Activated T-helper 2 cell treated with anti-CD3 and anti-CD28 coated beads, Interferon-gamma antibody, Interleukin-2, Interleukin-4, amounts not matched to agents 10 μg/mL and 5 μg/mL and 100 μg/mL, durations not matched to agents 14 hours and 24 hours and 36 hours (primary cell): ENCODE measurements at places on chromosomes 4 and X. TPM values are rescaled to one million over a fixed set of nuclear protein-coding genes. Genes with fewer than 3 reads are reported as not detected.

- no peak for DNase-seq
- no peaks in the 10 kb centered on the region for H3K4me1 ChIP-seq
- no peaks in the 10 kb centered on the region for H3K36me3 ChIP-seq
- H3K27ac ChIP-seq: no peak overlapping the region
Measured at GRCh38 chrX:109294097-109294814, 187.6 kb downstream of the GUCY2F start.

The MCF2 gene
- 0.46 and 0.66 TPM in 2 replicates for total RNA-seq

The RBM46 gene
- not detected in 2 replicates for total RNA-seq

DNA sequence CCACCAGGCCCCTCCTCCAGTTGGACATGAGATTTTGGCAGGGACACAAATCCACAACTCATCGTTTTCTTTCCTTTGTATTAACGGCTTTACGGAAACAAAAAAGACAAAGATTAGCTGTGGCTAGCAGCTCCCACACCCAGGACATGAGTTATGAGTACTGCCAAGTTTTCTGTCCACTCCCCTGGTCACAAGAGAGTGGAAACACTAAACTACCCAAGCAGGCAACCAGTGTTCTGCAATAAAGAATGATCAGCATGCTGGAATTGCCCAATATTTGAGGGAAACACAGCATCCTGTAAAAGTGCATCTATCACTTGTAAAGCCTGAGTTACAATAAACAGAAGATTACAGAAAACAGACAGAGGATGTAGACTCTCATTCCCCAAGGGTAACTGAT lies 358.4 kb downstream of the NLGN4X start:
- no peak for DNase-seq
- no peak overlapping the region for H3K27ac ChIP-seq
- H3K36me3 ChIP-seq: no peaks in the 10 kb centered on the region
- H3K4me3 ChIP-seq: no peak overlapping the region

GRCh38 chr4:26183017-26183416 lies 137.8 kb upstream of the RBPJ start:
- no peak for DNase-seq
- peaks cover 16% of the 10 kb centered on the region for H3K36me3 ChIP-seq
- H3K4me1 ChIP-seq: peaks cover 25% of the 10 kb centered on the region
- no peak overlapping the region for H3K27ac ChIP-seq
- H3K4me3 ChIP-seq: no peak overlapping the region

The PCDH7 gene
- not detected in 2 replicates for total RNA-seq

- DNase-seq: peak; percentile 9
- H3K27me3 ChIP-seq: no peaks in the 10 kb centered on the region
- H3K4me1 ChIP-seq: peaks cover 10% of the 10 kb centered on the region
- H3K4me3 ChIP-seq: no peak overlapping the region
Measured at GRCh38 chr4:17385403-17385802, 126.5 kb downstream of the QDPR start.

- H3K27me3 ChIP-seq: no peaks in the 10 kb centered on the region
- no peak for DNase-seq
- H3K36me3 ChIP-seq: no peaks in the 10 kb centered on the region
- no peak overlapping the region for H3K4me3 ChIP-seq
- H3K27ac ChIP-seq: no peak overlapping the region
Measured at GRCh38 chr4:126458993-126459392, 1144.2 kb downstream of the FAT4 start.

DNA sequence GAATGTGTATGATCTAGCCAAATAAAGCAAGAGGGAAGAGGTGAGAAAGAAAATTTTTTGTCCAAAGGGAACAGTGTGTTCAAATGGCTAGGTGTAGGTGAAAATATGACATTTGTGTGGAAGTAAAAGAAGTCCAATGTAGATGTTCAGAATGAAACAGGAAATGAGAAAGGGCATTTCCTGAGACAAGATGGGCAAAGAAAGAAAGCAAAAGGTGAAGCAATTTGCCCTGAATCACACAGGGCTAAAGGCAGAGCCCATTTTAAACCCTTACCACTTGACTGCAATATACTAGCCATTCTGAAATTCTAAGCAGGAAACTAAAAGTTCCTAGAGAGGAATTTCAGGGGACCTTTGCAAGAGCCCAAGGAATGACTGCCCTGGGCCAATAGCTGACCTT lies 36.0 kb downstream of the CLOCK start:
- no peak overlapping the region for H3K4me3 ChIP-seq
- H3K27ac ChIP-seq: no peak overlapping the region
- H3K36me3 ChIP-seq: peaks cover 3% of the 10 kb centered on the region
- no peak for DNase-seq
- peaks cover 3% of the 10 kb centered on the region for H3K4me1 ChIP-seq
- no peaks in the 10 kb centered on the region for H3K27me3 ChIP-seq

GRCh38 chr4:79209822-79210635 lies 115.8 kb downstream of the NAA11 start:
- no peaks in the 10 kb centered on the region for H3K4me1 ChIP-seq
- no peaks in the 10 kb centered on the region for H3K27me3 ChIP-seq
- DNase-seq: no peak
- H3K27ac ChIP-seq: no peak overlapping the region

GRCh38 chr4:4542774-4543485 lies 1.1 kb upstream of the STX18 start:
- H3K4me3 ChIP-seq: peak overlapping the region; percentile 98
- peaks cover 26% of the 10 kb centered on the region for H3K4me1 ChIP-seq
- H3K27ac ChIP-seq: peak overlapping the region; percentile 63
- no peaks in the 10 kb centered on the region for H3K36me3 ChIP-seq
- DNase-seq: no peak
- H3K27me3 ChIP-seq: no peaks in the 10 kb centered on the region

DNA sequence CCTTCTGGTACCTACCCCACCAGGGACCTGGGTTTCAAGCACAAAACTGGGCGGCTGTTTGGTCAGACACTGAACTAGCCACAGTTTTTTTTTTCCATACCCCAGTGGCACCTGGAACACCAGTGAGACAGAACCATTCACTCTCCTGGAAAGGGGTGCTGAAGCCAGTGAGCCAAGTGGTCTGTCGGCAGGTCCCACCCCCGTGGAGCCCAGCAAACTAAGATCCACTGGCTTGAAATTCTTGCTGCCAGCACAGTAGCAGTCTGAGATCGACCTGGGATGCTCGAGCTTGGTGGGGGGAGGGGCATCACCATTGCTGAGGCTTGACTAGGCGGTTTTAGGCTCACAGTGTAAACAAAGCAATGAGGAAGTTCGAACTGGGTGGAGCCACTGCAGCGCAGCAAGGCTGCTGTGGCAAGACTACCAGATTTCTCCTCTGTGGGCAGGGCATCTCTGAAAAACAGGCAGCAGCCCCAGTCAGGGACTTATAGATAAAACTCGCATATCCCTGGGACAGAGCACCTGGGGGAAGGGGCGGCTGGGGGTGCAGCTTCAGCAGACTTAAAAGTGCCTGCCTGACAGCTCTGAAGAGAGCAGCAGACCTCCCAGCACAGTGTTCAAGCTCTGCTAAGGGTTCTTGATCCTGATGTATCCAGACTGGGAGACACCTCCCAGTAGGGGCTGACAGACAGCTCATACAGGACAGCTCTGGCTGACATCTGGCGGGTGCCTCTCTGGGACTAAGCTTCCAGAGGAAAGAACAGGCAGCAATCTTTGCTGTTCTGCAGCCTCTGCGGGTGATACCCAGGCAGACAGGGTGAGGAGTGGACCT lies 223.0 kb downstream of the COX18 start:
- H3K4me1 ChIP-seq: no peaks in the 10 kb centered on the region
- H3K36me3 ChIP-seq: no peaks in the 10 kb centered on the region
- DNase-seq: no peak
- no peak overlapping the region for H3K27ac ChIP-seq
- H3K27me3 ChIP-seq: no peaks in the 10 kb centered on the region
- H3K4me3 ChIP-seq: no peak overlapping the region

The GPC3 gene
- 0.25 and 0.37 TPM in 2 replicates for total RNA-seq

GRCh38 chrX:150212672-150213480 lies 150.2 kb upstream of the MAMLD1 start:
- no peaks in the 10 kb centered on the region for H3K36me3 ChIP-seq
- H3K4me1 ChIP-seq: no peaks in the 10 kb centered on the region
- H3K4me3 ChIP-seq: no peak overlapping the region
- no peak for DNase-seq
- H3K27ac ChIP-seq: no peak overlapping the region

- H3K27me3 ChIP-seq: peaks cover 2% of the 10 kb centered on the region
- no peak overlapping the region for H3K4me3 ChIP-seq
- H3K36me3 ChIP-seq: no peaks in the 10 kb centered on the region
Measured at GRCh38 chr4:119059221-119059620, 76.4 kb upstream of the MYOZ2 start.

DNA sequence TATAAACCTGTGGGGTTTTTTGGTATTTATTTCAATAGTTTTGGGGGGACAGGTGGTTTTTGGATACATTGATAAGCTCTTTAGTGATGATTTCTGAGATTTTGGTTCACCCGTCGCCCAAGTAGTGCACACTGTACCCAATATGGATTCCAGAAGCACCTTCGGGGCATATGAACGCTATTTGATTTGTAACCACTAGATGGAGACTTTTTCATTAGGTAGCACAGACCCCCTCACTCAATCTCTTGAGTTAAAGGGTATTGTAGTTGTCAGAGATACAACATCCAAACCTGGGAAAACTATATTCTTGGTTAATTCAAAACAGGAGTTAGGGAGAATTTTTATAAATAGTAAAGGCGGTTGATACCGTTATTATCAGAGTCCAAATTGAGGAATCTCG lies 79.8 kb downstream of the SPANXN3 start:
- H3K27me3 ChIP-seq: no peaks in the 10 kb centered on the region
- no peaks in the 10 kb centered on the region for H3K4me1 ChIP-seq
- H3K27ac ChIP-seq: no peak overlapping the region
- DNase-seq: no peak
- no peak overlapping the region for H3K4me3 ChIP-seq

GRCh38 chrX:72687396-72687795 lies 26.7 kb downstream of the PHKA1 start:
- no peaks in the 10 kb centered on the region for H3K27me3 ChIP-seq
- peaks cover 8% of the 10 kb centered on the region for H3K36me3 ChIP-seq
- H3K4me1 ChIP-seq: peaks cover 6% of the 10 kb centered on the region

The CT45A10 gene
- total RNA-seq: not detected in 2 replicates

DNA sequence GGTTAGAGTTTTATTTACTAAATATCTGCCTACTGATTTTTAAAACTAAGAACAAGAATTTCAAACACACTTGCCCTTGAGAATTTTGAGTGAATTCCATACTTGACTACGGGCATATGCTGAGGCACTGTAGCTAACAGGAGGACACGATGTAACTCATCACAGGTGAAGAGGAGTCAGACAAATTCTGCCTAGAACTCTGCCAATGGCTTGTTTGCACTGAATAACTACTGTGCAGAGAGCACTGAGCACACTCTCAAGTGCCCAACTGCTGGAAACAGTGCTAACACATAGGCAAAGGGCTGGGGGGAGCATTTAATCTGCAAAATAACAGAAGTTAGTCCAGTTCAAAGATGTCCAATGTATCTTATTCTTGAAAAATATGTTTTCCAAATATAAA lies 104.4 kb downstream of the WDFY3 start:
- no peak overlapping the region for H3K27ac ChIP-seq
- no peaks in the 10 kb centered on the region for H3K27me3 ChIP-seq
- H3K4me1 ChIP-seq: no peaks in the 10 kb centered on the region

- no peaks in the 10 kb centered on the region for H3K27me3 ChIP-seq
- H3K4me3 ChIP-seq: no peak overlapping the region
- no peaks in the 10 kb centered on the region for H3K4me1 ChIP-seq
- peaks cover 5% of the 10 kb centered on the region for H3K36me3 ChIP-seq
- DNase-seq: no peak
Measured at GRCh38 chrX:49978176-49978575, 55.8 kb downstream of the CLCN5 start.

- no peaks in the 10 kb centered on the region for H3K27me3 ChIP-seq
- no peak overlapping the region for H3K4me3 ChIP-seq
- no peaks in the 10 kb centered on the region for H3K4me1 ChIP-seq
- no peak for DNase-seq
- no peak overlapping the region for H3K27ac ChIP-seq
Measured at GRCh38 chr4:7299010-7299907, 106.9 kb downstream of the SORCS2 start.

DNA sequence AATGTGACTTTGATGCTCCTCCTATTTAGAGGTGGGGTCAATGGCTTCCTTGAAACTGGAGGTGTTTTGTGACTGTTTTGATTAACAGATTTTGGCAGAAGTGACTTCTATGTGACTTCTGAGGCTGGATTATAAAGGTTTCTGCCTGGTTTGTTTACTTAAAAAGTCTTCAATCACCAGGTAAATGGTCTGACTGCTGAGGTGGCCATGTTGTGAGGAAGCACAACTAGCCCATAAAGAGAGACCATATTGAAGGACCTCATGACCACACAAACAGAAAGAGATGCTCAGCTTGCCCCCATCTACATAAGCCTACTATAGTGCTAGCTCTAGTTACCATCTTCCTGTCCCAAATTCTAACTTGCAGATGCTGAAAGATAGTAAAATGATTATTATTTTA lies 14.3 kb upstream of the LSM6 start:
- H3K36me3 ChIP-seq: no peaks in the 10 kb centered on the region
- no peak overlapping the region for H3K4me3 ChIP-seq
- H3K27me3 ChIP-seq: peaks cover 2% of the 10 kb centered on the region
- H3K27ac ChIP-seq: no peak overlapping the region
- DNase-seq: no peak
- H3K4me1 ChIP-seq: peaks cover 5% of the 10 kb centered on the region

The CHST7 gene
- 3.8 TPM in 2 replicates for total RNA-seq
